Stimulated activated CD4-positive, alpha-beta T cell treated with anti-CD3 and anti-CD28 coated beads, TNF-alpha, amount 100 ng/mL, for 1 hour (primary cell): ENCODE measurements at places on chromosomes 1 and 21.
A peak's percentile ranks its signal among the peaks of the same experiment; 100 is the strongest.

DNA sequence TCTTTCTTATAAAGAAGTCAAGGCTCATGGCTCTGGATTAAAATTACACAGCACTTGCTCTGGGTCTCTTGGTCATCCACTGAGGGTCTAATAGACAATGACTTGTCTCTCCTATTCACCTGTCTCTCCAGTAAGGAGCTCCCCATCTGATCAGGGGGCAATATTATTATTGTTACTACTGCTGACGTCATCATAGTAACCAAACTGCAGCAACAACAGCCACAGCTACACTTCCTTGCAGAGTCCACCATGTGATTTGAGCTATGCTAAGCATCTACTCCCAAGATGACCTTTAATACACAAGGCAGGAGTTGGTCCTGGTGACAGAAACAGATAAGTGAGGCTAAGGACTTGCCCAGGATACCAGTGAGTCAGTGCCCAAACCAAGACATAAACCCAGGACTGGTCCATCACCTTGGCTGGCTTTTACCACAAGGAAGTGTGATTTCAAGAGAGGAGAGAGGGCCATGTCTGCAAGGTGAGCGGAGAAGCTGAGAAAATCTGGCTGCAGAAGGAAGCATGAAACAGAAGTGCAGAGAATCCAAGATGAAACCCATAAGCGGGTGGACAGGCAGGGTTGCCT, 602.5 kb downstream of the PTPRU start:
- DNase-seq, result no peak

- DNase-seq, result no peak
Observed at GRCh38 chr1:51298322-51298705, 32.0 kb downstream of the TTC39A start.

- no peak for DNase-seq
Observed at GRCh38 chr1:213744780-213745179, 243.0 kb upstream of the PROX1 start.

DNA sequence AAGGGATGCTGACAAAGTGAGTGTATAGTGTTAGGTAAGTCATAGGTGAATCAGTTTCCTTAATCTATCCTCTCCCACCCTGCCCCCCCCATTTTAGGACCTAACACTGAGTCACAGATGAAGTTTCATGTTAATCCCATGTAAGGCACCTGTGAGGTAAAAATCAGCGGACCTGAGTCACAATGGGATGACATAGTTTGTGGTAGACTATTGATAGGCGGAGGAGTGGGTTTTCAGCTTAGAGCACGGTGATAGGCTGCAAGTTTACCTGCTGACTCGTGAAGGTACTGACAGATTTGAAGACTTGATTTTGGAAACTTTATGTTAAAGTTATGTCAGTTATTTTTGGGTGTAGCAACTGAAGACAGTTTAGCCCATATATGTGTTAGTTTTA, 1.7 kb downstream of the TOR1AIP1 start:
- DNase-seq, result peak; percentile 10

- no peak for DNase-seq
Observed at GRCh38 chr21:42835211-42835610, 44.1 kb downstream of the WDR4 start.

DNA sequence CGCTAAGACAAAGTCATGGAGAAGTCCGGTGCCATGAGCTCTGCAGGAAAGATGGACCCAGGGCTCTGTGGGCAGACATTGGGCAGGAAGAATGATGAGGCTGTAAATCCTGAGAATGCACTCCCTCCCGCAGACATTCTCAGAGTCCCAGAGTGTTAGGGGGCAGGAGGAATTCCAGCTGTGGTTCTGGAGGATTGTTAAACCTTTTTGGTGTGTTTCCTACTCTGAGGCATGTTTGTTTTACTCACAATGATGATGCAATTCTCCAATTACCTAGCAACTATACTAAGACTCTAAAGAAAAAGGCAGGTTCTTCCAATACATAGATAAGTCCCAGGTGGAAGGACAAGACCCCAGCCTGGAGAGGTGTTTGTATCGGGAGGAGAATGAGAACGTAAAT, 2.8 kb upstream of the CAPN9 start:
- DNase-seq, result no peak

DNA sequence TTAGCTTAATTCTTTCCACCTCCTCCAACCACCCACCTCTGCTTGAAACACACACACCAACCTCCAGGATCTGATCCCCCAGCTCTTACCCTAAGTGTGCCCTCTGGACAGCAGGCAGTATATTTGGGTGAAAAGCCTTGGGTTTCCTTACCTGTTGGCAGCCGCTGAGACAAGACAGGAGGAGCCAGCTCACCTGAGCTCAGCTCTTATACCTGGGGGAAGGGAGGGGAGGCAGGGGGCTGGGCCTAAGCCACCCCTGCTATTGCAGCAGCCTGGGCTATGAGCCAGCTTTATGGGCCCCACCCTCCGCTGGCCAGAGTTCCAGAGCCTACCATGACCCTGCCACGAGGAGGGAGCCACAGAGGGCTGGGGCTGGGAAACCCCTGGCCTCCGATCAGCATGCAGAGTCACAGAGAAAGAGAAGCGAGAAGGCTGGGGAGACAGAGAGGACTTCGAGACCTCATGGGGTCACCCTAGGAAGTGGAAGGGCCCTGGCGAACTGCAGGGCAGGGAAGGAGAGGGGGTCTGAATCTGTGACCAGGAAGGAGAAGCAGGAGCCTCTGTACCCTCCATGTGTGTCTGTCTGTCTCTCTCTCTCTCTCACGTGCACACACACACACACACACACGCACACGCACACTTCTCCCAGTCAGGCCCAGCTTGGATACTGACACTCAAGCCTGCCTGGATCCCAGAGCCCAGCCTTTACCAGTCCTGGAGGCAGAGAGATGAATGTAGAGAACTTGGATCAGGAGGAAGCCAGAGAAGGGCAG, at the start of gene S100A14:
TSS of gene S100A14 (minus strand) at position 182 of the 773 bp plus-strand sequence. CDS start 467 bp downstream, outside the sequence.
- DNase-seq, result no peak

DNA sequence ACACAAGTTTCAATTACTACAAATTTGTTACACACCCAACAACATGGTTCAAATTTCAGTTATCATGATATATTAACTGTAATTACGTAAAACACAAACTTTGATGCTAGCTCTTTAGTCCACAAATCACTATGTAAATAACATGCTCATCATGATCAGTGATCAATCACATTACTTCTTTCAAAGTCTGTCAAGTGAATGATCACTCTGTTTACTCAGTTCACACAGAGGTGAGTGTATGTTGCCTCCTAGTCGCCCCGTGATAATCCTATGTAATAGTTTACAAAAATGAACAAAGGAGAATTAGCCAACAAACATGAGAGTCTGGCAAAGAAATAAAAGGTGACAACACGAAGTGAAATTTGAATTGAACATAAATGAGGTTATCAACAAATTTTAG, 14.3 kb downstream of the EDEM3 start:
- no peak for DNase-seq

- no peak for DNase-seq
Observed at GRCh38 chr1:234490793-234491479, 12.0 kb upstream of the TARBP1 start.

DNA sequence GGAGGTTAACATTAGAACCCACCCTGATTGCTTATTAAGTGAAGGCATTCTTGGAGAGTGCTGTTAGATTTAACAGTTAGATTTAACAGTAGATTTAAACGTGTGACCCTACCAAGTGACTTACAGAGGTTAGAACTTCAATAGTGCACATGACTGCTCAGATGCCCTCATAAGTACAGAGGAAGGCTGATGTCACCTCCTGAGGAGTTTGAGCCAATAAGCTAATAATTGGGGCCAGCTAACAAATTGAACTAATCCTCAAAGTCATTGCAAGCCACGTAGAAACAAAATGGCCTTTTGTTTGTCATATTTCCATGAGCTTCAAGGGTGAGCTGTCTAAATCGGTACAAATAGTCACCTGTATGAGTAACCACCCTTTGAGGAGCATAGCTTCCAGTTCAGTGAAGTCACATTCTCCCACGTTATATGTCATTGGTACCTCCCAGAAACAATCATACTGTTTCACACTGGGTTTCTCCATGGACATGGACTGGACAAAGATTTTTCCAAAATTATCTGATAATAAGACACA, 11.7 kb downstream of the AVPR1B start:
- DNase-seq, result no peak

DNA sequence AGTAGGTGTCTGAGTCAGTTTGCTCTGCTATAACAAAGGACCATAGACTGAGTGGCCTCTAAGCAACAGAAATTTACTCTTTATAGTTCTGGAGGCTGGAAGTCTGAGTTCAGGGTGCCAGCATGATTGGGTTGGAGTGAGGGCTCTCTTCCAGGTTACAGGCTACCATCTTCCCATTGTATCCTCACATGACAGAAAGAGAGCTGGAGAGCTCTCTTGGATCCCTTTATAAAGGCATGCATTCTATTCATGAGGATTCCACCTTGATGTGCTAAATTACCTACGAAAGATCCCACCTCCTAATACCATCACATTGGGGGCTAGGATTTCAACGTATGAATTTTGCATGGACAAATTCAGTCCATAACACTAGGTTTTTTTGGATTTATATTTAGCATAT, 79.6 kb downstream of the LTN1 start:
- no peak for DNase-seq

GRCh38 chr1:59329412-59330053, 32.6 kb downstream of the FGGY start:
- DNase-seq, result no peak

- no peak for DNase-seq
Observed at GRCh38 chr1:5620418-5620817, 371.8 kb downstream of the NPHP4 start.

DNA sequence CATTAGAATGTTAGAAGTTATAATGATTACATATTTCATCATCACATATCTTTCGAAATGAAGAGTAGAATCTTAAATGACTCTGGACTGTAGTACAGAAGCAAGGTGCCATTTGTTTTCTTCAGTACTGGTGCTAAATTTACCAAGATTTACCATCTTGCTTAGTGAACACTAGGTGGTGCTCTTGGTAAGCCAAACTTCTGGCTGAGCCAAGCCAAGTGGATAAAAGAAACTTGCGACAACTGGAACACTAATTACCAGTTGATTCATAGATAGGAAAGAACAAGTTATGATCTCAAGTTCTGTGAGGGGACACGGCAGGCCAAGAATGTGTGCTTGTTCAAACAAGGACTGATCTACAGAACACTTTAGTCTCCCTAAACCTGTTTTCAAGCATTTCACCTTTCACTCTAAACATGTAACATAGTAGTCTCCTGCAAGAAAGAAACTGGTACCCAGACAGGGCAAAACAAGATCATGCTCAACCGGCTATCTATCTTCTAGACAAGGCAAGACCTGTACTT, 19.8 kb downstream of the SPRTN start:
- DNase-seq, result no peak

DNA sequence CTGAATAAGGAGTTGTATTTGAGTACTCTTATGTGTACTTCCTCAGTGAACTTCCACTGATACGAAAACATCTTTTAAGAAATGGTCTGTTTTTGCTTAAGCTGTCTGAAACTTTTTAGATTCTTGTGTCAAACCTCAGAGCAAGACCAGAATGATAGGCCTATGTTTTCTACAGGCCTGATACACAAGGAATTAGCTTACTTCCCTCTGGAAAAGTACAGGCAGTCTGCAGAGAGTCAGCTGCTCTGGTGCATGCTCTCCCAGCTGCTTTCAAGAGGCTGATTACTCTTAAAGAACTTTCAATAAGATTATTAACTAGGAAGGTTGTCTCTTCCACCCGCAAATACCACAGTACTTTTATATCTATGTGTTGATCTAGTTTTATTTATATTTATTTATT, 9.5 kb downstream of the SNX27 start:
- DNase-seq, result no peak

- no peak for DNase-seq
Observed at GRCh38 chr1:46393510-46393909, 607 bp upstream of the FAAH start.

DNA sequence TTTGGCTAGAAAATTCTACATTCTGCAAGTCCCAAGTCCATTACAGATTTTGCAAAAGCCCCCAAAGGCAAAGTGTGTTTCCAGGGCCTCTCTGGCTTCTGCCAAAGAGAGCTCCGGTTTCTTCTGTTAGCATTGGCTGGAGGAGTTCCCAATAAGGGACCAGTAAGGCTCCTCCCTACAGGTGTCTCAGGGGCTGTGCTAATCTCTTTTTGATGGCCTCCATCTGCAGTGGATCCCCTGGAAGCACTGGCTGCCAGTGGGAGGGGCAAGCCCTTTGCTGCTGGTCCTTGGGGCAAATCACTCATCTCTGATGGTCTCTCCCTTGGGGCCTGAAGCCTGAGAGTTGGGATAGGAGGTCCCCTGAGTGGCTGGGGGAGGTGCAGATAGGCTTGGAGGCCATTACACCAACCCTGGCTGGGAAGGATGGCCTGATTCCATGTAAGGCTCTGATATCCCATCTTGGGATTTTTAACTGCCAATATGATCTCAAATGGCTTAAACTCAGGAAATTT, 89.1 kb upstream of the USP24 start:
- DNase-seq, result no peak

- DNase-seq, result no peak
Observed at GRCh38 chr1:205568469-205569361, 63.1 kb downstream of the ELK4 start.

- DNase-seq, result no peak
Observed at GRCh38 chr1:89945852-89946476, 48.9 kb upstream of the ZNF326 start.

- DNase-seq, result no peak
Observed at GRCh38 chr1:107464827-107465226, 324.0 kb downstream of the NTNG1 start.

GRCh38 chr1:61992257-61992656, 202.4 kb upstream of the L1TD1 start:
- DNase-seq, result no peak

- no peak for DNase-seq
Observed at GRCh38 chr21:46095814-46096595, 1.9 kb upstream of the COL6A2 start.

DNA sequence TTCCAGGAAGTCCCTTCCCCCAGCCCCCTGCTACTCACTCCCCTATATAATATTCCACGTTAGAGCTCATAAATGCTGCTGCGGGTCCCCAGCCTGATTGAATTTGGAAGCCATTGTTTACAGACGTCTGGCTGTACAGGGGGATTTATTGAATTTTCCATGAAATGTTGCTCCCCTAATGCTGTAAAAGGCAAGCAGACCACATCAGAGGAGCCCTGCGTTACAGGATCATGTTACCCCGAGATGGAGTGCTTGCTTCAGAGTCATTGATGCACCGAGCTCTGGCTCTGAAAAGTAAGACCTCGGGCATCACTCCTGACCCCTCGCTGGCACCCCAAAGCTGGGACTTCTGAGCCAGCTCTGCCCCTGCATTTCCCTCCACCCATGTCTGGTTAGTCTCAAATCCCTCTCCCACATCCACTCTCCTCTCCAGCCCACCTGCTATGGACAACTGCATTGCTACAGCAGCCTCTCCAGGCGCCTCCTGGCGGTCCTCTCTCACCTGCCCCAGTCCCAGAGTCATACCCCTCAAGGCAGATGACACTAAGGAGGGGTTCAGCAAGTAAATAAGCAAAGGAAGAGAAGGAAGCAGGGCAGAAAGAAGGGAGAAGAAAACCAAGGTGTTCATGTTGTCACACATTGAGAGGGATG, 127.8 kb downstream of the TMEM53 start:
- no peak for DNase-seq

GRCh38 chr1:94240822-94241221, 3.4 kb upstream of the ARHGAP29 start:
- DNase-seq, result no peak
